ENCODE measurements at places on chromosomes 4 and X. TPM values are rescaled to one million over a fixed set of nuclear protein-coding genes. Genes with fewer than 3 reads are reported as not detected.

EIF1AX gene
- 138 TPM for total RNA-seq

- peak; percentile 2 for DNase-seq
These were observed 121.1 kb upstream of the NDST4 start for GRCh38 chr4:115234405-115235093.

DNA sequence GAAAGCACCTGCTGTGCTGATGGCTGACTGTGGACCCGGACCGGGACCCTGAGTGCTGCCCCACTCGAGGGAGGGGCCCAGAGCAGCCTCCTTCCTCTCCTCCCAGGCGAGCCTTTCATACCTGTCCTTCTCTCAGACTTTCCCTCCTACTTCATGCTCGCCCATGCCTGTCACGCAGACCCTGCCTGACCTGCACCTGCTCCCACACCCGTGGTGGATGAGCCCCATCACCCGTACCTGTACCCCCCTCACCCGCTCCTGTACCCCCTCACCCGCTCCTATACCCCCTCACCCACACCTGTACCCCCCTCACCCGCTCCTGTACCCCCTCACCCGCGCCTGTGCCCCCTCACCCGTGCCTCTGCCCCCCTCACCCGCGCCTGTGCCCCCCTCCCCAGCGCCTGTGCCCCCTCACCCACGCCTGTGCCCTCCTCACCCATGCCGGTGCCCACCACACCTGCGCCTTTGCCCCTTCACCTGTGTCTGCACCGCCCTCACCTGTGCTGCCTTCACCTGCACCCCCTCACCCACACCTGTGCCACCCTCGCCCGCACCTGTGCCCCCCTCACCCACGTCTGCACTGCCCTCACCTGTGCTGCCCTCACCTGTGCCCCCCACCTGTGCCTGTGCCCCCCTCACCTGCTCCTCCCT, 5.8 kb downstream of the MAEA start:
- no peak for DNase-seq

GRCh38 chr4:138879757-138880156, 135.8 kb upstream of the NOCT start:
- no peak for DNase-seq
